ENCODE measurements at places on chromosomes 7 and 10. TPM values are rescaled to one million over a fixed set of nuclear protein-coding genes. Genes with fewer than 3 reads are reported as not detected.
A peak's percentile ranks its signal among the peaks of the same experiment; 100 is the strongest.

- DNase-seq: peak; percentile 36
These were observed 53.3 kb upstream of the CTBP2 start for GRCh38 chr10:125213541-125214282.

DNA sequence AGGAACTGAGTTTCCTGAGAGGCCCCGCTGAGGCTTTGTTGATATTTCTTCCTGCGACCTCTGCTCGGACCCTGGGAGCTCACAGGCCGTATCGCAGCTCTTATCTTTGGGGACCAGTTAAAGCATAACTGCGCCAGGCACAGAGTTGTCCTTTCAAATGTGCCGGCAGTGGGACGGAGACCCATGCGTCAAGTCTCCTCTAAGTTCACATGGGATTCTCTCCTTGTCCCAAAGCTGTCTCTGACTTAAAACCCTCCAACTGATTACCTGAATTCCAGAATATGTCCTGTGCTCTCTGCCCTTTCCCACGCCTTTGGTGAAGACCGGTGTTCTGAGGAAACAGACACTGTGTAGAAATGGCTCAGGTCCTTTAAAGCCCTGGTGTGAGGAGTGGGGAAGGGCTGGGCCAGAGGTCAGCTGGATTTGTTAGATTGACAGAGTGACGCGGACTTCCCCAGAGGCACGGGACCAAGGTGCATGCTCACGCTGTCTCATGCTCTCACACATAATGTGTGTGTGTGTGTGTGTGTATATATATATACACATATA, 169.8 kb downstream of the EGFR start:
- DNase-seq: no peak

DNA sequence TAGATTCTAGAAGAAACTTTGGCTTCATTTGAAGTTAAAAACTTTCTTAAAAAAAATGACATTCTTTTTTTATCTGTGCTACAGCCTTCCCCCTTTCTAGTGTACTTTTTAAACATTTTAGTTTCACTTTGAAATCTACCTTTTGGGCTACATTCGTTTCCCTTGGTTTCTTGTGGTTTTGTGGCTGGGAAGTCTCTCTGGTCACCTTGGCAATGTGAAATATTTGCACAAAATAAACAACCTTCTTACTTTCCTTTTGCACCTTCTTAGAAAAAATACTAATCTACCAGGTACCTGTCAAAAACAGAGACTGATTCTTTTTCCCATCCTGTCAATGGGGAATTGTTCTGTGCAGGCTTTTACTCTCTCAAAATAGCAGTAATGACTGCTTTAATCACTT, 350.2 kb downstream of the GATA3 start:
- DNase-seq: peak; percentile 57

DNA sequence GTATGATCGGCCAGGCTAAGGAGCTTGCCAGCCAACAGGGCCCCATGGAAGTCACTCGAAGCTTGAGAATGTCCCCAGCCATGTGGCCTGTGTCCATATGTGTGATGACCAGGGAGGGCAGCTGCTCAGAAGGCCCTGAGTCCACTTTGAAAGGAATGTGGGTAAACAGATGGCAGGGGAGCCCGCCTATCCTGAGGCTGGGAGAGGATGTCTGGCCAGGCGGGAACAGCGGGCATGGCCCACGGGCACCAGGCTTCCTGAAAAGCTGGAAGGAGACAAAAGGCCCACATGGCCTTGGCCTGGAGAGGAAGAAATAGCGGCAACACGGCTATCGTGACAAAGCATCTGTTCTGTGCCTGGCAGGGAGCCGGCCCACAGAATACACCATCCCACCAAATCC, 137.9 kb upstream of the PPIF start:
- DNase-seq: no peak

- DNase-seq: peak; percentile 24
These were observed 24.4 kb upstream of the ASAH2 start for GRCh38 chr10:50275650-50276235.

- DNase-seq: no peak
These were observed 22.7 kb downstream of the CCNY start for GRCh38 chr10:35359056-35359455.

GRCh38 chr7:28572321-28573058, 160.2 kb downstream of the CREB5 start:
- DNase-seq: peak; percentile 7

- no peak for DNase-seq
These were observed at the start of gene C10orf120 for GRCh38 chr10:122699796-122700455. Gene C10orf120 (minus strand): TSS chr10:122699846. CDS start chr10:122699790, 56 bp downstream.

GRCh38 chr7:116122972-116123595, 87.3 kb upstream of the TES start:
- DNase-seq: peak; percentile 42

DNA sequence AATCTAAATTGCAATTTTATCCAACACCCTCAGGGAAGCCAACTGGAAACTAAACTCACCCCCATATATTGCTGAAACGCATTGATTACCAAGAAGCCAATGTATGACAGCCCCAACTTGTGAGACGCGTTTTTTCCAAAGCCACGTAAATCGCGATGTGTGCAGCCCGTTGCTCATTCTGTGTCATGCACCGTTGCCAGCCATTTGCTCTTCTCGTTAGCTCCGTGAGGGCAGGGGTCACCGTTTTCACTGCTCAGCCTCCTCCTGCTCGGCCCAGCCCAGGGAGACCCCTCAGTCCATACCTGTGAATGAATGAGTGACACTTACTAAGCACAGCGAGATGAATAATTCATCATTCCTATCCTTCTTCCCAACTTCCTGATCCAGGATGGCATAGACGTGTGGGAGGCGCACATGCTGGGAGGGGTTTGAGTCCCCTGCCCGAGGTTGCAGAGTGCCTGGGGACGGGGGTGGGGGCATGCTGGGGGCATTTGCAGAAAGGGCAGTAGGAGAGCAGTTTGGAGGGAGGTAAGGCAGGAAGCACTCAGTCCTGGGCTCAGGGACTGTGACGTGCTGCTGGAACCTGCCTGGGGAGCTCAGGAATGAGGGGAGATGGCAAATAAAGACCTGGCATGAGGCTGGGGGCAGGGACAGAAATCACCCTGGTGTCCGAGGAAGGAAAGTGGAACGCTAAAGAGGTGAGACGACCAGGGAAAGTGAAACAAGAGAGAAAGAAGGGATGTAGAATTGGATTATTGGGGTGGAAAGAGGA, 104.2 kb upstream of the SDK1 start:
- no peak for DNase-seq

DNA sequence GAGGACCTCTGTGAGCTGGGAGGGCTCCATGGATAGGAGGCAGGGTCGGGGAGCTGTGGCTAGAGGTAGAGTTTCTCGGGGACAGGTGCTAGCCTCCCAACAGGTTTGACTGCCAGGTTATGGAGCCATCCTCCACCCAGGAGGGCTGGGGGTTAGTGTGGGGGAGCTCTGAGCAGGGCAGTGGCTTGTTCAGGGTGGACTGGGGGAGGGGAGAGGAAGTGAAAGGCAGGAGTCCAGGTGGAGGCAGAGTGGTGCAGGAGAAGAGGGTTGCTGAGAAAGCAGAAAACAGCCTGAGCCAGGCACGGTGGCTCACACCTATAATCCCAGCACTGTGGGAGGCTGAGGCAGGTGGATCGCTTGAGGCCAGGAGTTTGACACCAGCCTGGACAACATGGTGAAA, 40.5 kb upstream of the HSPB1 start:
- no peak for DNase-seq

GRCh38 chr7:3309140-3309539, 8.1 kb downstream of the SDK1 start:
- peak; percentile 30 for DNase-seq

GRCh38 chr10:95406651-95407280, 116.0 kb upstream of the PDLIM1 start:
- DNase-seq: peak; percentile 64

DNA sequence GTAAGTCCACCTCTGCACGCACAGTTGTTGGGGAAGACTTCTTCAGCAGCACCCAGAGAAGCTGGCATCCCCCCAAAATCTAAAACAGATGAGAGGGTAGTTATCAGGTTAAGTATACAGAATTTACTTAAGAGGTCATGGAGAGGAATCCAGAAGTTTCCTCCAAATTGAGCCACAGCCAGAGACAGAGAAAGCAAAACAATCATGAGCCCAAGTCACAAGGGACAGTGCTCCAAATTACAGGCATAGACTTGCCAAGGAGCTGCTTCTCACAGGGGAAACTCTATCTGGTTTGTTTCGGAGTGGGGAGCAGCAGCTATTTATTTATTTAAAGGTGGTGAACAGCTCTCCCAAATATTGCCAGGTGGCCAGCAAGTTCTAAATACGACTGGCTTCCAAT, 308.4 kb downstream of the SKIDA1 start:
- no peak for DNase-seq

- DNase-seq: no peak
These were observed 260.6 kb downstream of the RNLS start for GRCh38 chr10:88322324-88323063.

DNA sequence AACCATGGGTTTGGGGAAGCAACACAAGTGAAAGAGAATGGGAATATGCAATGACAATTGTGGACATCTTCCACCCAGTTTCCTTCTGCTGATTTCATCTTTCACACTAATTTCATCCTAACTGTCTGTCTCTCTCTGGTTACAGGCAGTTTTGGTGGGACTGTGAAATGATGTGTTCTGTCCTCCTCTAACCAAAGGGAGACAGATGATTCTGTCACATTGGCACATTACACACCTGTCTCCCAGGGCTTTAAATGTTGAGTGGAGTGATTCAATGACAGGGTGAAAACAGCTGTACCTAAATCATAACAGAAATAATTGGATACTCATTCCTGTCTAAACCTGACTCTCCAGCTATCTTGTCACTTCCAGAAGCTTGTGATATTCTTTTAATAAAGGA, 60.0 kb downstream of the DGKB start:
- DNase-seq: no peak

DNA sequence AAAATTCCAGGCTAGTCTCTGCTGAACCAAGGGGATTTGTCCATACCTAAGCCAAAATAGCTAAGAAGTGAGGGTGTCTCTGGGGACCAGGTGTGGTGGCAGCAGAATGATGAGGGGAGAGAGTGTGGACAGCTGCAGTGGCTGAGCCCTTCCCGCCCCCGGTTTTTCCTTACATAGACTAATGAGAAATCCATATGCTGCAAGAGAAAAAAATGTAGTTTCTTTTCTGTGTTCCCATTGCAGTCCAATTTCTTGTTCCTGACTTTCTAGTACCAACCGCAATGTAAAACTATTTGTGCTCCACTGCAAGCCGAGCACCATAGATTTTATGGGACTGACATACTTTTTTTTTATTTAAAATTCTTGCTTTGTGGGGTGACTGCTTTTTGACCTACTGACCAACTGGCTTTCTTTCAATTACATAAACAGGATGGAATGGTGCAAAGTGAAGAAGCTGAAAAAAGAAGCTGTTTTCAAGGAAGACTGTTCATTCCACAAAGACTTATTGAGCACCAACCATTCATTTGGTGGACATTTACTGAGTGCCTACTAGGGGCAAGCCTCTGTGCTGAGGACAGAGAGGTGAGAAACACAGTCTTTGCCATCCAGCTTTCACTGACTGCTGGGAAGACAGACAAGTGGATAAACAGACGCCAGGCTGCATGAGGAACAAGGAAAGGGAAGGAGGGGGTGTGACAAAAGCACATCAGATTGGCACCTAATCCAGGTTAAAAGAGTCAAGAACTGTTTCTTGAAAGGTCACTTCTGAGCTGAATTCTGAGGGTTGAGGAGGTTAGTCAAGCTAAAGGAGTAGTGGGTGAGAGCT, 9.8 kb downstream of the CEP41 start:
- peak; percentile 41 for DNase-seq

DNA sequence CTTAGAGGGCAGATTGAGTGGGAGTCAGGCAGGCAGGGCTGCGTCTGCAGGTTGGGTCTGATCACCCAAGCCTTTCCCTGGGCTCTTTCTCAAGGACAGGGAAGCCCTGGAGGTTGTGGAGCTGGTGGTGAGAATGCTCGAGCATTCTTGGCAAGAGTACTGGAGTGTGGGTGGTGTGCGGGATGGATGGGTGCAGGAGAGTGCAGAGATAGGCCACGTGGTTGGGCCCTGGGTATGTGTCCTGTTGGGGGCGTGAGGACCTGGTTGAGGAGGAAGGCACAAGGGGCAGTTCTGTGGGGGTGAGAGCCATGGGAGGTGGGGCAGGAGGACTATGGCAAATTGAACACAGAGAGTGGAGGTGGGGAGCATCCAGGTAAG, 135.9 kb downstream of the PTPN20 start:
- no peak for DNase-seq

DNA sequence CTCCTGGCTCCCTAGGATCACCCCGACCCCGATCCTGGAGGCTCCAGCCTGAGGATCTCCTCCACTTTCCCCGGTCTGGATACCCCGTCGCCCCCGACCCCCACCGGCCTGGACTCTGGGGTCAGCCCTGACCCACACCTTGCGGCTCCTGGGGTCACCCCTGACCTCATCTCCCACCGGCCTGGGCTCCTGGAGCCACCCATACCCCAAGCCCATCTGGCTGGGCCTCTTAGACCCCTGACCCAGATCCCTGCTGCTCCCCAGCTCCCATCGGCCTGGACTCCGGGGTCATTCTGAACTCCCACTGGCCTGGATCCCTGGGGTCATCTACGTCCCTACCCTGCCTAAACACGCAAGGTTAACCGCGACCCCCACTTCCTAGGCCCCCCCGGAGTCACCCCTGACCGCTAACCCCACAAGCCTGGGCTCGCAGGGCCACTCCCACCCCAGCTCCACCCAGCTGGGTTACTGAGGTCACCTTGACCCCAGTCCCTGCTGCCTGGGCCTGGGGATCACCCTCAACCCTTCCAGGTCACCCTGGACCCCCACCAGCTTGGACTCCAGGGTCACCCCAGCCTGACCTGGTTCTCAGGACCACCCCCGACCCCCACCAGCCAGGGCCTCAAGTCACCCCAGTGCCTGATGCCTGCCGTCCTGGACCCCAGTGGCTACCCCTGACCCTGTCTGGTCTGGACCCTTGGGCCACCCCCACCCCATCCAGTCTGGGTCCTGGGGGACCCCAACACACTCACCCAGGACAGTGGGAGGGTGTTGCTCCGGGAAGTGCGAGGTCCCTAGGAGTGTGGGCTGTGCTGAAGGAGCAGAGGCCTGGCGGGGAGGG, 1.2 kb downstream of the FOXK1 start:
- DNase-seq: no peak

DNA sequence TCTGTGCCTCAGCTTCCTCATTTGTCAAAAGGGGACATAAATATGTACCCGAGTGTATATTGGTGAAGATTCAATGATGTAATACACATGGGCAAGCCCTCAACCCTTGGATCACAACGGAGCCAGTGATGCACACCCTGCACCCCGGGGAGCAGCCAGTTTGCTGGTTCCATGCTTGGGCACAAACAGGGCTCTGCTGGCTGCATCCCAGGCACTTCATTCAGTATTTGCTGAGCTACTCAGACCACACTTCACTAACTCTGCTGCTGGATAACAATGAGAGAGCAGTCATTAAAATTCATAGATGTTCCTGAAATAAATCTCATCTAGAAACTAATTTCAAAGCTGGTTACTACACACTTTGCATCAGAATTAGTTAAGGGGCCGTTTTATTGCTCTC, 72.0 kb downstream of the SCRN1 start:
- DNase-seq: no peak

- DNase-seq: no peak
These were observed 81.1 kb downstream of the CTTNBP2 start for GRCh38 chr7:117791877-117792780.

Gene CPN1
- not detected for total RNA-seq

Gene SEMA3C
- total RNA-seq: 111 TPM

Gene TRIM74
- not detected for total RNA-seq

Gene HYAL4
- not detected for total RNA-seq

Gene OGA
- 41.7 TPM for total RNA-seq

Gene AKR1C8
- total RNA-seq: not detected

Gene CPA5
- 0.12 TPM for total RNA-seq

Gene HOXA2
- total RNA-seq: 0.84 TPM

Gene UTF1
- total RNA-seq: not detected

Gene SFTPA1
- not detected for total RNA-seq

Gene SEMA4G
- total RNA-seq: 0.84 TPM

Gene PNLIPRP2
- not detected for total RNA-seq
